ENCODE measurements at places on chromosomes 7 and 10.

GRCh38 chr10:47051741-47052238 lies 140.6 kb downstream of the PTPN20 start:
- no peak for DNase-seq

DNA sequence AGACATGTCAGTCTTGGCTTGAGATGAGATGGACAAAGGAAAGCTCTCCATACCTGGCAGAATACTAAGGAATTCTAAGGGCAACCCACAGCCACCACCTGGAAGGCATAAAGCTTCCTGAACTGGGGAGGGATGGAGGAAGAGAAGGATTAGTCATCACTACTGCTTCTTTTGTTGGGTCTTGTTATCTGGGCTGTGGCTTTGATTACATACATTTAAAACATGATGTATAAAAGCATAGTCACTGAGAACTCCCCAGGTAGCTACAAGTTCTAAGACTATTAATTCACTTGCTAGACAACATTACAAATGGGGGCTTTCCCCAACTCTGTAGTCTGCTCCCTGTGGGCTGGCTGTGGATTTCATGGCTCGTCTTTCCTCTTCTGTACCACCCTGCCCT lies 58.2 kb downstream of the RBM33 start:
- no peak for DNase-seq

- DNase-seq: no peak
These were observed 151.4 kb downstream of the TFEC start for GRCh38 chr7:115879171-115879570.

DNA sequence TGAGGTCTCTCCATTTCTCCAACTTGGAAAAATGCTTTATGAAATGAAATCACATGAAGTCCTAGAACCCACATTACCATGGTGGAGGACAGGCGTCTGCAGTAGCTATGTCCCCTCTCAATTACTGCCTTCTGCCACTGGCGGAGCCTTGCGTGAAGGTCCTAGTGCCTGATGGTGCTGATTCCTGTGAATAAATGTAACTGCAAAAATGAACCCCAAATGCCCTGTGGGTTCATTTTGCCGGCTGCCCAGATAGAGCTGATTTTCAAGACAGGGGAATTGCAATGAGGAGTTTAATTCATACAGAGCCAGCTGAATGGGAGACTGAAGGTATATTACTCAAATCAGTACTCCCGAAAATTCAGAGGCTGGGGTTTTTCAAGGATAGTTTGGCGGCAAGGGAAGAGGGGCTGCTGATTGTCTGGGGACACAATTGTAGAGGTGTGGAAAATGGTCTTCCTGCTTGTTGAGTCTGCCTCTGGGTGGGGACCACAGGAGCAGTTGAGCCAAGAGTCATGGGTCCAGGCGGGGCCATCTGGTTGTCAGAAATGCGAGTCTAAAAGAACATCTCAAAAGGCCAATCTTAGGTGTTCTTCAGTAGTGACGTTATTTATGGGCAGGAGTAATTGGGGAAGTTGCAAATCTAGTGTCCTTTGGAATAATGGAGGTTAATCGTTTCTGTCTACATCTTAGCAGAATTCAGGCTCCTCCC lies 13.5 kb downstream of the PRF1 start:
- DNase-seq: no peak

- no peak for DNase-seq
These were observed 133.7 kb downstream of the LHPP start for GRCh38 chr10:124595143-124595883.

GRCh38 chr10:27680006-27680557 lies 65.5 kb downstream of the MKX start:
- DNase-seq: no peak

DNA sequence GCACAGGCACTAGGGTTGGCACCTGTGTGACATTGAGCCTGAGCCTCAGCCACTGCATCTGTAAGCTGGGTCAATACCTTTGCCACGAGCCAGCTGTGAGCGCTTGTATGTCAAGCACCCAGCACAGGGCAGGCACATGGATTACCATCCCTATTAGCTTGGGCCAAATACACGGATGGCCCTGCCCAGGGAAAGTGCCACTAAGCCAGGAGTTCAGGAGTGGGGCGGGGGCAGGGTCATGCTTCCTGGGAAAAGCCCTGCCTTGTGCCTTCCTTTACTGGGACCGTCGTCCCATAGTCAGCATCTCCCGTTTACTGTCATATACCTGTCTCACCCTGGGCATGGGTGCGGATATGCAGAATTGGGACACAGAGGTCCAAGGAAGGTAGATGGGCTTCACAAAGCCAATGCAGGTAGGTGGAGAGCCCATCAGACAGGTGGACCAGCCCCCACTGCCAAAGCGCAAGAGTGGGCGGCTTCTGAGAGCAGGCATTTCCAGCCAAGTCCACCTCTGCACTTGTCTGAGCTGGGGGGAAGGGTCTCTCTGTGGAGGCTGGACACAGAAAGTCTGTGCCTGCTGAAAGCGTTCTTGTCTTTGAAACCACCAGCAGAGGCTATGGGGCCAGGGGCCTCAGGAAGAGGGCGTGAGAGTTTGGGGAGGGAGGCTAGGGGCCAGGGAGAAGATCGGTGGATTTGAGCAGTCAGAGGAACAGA lies 72.6 kb downstream of the VWA2 start:
- DNase-seq: no peak

GRCh38 chr10:101272229-101272868 lies 43.1 kb upstream of the LBX1 start:
- DNase-seq: peak; percentile 70

DNA sequence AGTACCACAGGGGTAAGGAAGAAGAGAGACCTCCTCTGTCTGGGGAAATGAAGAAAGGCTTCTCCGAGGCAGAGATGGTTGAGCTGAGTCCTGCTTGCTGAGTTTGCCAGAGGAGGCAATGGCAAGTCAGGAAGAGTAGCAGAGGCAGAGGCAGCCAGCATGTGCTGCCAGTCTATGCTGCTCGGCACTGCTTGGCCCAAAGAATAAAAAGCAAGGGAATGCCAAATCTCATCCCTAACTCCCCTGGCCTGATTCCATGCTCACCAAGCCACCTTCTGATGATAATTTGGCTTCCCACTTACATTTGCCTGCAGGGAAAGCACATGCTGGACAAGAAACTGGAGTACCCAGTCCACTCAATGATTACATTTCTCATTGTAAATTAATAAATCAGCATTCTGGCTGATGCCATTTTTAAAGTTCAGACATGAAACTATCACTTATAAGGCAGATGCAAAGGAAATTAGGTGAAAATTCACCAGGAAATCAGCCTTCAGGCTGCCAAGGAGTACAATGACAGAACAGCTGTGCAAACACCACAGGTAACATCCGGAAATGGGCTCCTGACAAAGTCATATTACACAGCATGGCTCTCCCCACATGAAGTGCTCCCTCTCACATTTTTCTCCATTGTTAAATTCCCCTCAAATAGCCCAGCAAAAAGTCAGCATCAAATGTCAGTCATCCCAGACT lies 245.9 kb downstream of the MTERF1 start:
- DNase-seq: peak; percentile 75

DNA sequence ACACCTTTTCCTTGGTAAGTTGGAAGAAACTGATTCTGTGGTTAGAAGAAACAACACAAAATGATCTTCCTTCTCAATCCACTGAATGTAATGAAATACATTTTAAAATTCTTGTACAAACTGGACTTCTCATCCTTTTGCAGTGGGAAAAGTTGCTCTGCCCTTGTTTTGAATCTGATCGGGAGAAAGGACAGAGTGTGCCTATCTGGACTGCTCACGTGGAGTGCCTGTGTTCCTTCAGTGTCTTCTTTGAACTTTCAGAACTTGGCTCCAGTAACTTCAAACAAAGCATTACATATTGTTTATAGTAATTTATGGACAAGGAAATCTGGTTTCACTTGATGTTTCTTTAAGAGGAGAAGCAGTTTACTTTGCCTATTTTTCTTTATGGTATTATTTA lies 17.1 kb downstream of the SLC26A3 start:
- no peak for DNase-seq

GRCh38 chr7:25409897-25410636 lies 181.8 kb upstream of the NPVF start:
- DNase-seq: no peak

- DNase-seq: no peak
These were observed 25.0 kb downstream of the PLAU start for GRCh38 chr10:73935895-73936294.

GRCh38 chr10:101467286-101467770 lies 113.4 kb downstream of the BTRC start:
- DNase-seq: peak; percentile 93

- DNase-seq: peak; percentile 50
These were observed 572 bp upstream of the BHLHA15 start for GRCh38 chr7:98210513-98211220.

- DNase-seq: no peak
These were observed 7.2 kb downstream of the LBX1 start for GRCh38 chr10:101221963-101222531.

GRCh38 chr10:69573056-69573806 lies at the start of gene NEUROG3:
Gene NEUROG3, minus strand, starts transcription at chr10:69573422. Its CDS starts 379 bp downstream, at chr10:69573043.
- DNase-seq: no peak

DNA sequence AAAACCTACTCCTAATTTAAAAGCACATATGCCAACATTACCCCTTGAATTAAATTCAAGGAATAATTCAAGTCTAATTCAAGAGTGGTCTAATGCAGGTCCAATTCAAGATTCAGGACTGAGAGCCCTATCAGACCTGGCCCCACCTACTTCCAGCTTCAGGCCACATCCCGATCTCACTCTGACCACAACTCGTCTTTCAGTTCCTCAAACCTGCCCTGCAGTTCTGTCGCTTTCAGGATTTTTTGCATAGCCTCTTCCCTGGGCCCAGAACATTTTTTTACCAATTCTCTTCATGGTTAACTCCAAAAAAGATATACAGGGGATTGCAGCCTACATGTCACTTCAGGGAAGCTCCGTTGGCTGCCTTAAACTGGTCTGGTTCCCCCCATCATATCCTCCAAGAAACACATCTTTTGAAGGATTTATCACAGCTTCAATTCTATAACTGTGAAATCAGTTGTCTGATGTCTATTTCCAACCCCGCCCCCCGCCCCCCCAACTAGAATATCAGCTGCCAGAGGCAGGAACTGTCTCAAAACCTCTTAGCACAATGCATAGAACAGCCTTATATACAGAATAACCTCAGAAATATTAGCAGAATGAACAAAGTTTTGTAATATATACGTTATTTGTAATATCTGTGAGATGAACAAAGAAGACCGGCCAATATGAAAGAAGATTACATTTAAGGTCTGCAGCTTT lies 20.8 kb downstream of the CCDC6 start:
- DNase-seq: no peak

GRCh38 chr7:36755484-36755883 lies 31.2 kb upstream of the AOAH start:
- no peak for DNase-seq

GRCh38 chr10:125084614-125085257 lies 75.6 kb downstream of the CTBP2 start:
- no peak for DNase-seq

- DNase-seq: no peak
These were observed 5.1 kb upstream of the MRPS17 start for GRCh38 chr7:55946545-55946944.

- DNase-seq: peak; percentile 46
These were observed 554.0 kb downstream of the MDFIC start for GRCh38 chr7:115475761-115476385.

GRCh38 chr10:79468015-79468560 lies 22.7 kb upstream of the ZCCHC24 start:
- DNase-seq: no peak

DNA sequence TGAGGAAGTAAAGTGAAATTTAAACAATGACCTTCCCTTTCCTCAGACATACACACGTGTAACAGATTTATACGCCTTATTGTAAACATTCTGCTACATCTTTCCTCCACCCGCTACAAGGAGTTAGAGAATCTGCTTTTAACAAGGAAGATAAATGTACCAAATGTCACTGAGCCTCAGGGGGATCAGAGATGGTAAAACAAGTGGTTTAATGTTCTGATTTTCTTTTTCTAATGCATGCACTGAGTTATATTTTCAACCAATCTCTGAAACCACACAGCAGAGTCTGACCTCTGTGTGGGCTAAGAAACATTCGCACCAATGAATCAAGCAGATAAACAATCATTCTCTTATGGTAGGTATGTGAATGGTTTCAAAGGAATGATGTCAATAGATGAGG lies 599.5 kb downstream of the ARL4A start:
- no peak for DNase-seq

DNA sequence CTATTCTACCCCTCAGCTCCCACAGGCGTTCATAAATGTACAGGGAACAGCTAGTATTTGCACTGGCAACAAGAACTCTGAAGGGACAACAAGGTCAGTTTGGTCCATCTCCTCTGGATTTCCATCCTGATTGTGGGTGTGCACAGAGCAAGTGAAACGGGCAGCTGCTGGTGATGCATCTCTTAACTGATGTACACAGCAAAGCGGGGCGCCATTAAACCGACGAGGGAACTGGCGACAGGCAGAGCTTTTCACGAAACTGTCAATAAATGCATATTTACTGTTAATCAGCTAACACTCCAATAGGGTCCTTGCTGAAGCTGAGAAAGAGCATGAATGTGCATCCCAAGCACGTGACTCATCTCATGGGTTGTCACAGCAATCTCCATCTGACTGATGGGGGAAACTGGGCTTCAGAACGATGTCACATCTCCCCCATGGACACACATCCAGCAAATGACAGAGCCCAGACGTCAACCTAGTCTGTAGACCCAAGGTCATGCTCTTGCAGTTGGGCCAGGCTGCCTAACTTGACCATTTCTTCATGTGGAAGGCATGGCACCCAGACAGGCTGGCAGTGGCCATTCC lies 54.2 kb downstream of the FAM53B start:
- DNase-seq: no peak

DNA sequence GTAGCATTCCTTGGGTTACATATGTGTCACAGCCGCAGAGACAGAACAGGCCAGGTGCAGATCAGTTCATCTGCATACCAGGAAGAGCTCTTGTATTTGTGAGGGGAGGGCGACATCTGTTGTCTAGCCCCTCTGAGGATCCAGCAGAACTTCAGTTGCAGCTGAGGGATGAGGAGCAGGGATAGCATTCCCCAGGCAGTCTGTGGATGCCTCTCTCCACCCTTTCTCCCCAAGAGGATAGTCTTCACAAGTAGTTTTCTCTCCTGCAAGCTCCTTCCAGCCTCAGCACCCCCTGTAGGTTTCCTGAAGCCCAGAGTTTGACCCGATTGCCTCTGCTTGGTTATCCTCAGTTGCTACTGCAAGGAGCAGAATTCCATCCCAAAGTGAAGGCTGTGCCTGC lies 2.6 kb downstream of the SCD start:
- no peak for DNase-seq

DNA sequence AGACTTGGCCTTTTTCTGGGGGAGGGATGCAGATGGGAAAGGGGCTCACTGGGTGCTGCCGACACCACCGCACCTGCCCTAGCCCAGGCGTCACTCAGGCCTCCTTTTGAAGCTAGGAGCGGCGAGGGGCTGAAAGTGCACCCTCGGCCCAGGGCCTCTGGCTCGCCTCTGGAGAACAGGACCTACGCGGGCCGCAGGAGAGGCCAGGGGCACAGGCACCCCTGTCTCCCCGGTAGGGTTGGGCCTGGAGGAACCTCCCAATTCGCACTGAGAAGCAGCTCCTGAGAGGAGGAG lies 46.5 kb upstream of the PRKAR1B start:
- DNase-seq: no peak

GRCh38 chr10:8594711-8595110 lies 540.2 kb downstream of the GATA3 start:
- DNase-seq: no peak

All from NCI-H1436 (cell line).